NCI-H1930 (cell line): ENCODE measurements at places on chromosomes 1 and 21.

- no peak for DNase-seq
These were observed 171.1 kb upstream of the KLHDC7A start for GRCh38 chr1:18309552-18310155.

GRCh38 chr1:213728593-213729536 is 258.9 kb upstream of the PROX1 start:
- no peak for DNase-seq

- no peak for DNase-seq
These were observed 110.5 kb upstream of the COA6 start for GRCh38 chr1:234262754-234263105.

DNA sequence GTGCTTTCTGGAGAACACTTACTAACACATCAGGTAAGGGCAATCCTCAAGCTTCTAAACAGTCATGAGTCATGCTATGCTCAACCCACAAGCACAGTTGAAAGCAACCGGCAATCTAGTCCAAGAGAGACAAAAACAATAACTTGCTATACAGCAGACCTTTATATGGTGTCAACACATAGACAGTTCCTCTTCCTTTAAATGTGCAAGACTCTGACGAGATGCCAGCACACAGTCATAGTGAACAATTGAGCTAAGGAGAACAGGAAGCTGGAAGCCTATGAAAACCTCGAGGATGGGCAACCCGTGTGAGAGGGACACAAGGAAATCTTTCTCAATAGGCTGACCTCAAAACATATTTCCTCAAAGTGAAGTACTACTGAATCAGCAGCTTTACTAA is 5.3 kb downstream of the ADIPOR1 start:
- DNase-seq, result no peak

DNA sequence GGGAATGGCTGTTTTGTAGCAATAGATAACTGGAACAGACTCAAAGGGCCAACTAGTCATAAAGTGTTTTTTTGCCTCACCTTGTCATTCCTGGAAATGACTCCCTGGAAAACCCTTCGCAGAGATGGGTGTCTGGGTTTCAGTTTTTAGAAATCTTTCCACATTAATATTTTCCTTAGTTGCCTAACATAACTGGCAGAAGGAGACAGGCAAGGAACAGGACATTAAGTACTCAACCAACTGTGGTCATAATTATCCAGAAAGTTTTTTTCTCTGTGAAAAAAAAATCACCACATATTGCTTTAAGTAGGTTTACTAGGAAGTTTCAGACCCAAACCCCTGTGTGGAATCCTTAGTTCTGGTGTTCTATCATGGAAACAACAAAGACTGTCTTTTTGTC is 3.4 kb upstream of the CMPK1 start:
- no peak for DNase-seq

GRCh38 chr1:100440075-100440809 is 87.9 kb downstream of the CDC14A start:
- no peak for DNase-seq

- no peak for DNase-seq
These were observed 9.5 kb upstream of the TAS1R2 start for GRCh38 chr1:18868801-18869424.
